Muscle of leg (tissue), 16 donors: ENCODE measurements at places on chromosomes 3 and 15. TPM values are rescaled to one million over a fixed set of nuclear protein-coding genes. Genes with fewer than 3 reads are reported as not detected.

DNA sequence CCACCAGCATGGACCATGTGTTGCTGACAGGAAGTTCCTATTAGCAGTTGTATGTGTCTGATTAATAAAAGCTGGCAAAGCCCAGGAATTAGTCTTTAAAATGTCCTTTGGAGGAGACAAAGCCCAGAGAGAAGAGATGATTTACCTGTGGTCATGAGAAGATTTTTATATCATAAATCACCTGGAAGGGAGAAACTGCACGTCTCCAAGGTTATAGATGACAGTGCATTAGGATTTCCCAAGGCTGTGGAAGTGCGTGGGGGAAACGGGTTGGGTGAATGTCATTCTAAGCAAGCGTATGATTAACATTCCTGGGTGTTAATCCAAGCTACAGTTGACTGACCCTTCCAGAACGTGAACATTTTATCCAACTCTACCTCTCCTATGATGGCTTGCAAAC lies 76.6 kb downstream of the SLC6A11 start:
- H3K27me3 ChIP-seq, result no peaks in the 10 kb centered on the region
- no peaks in the 10 kb centered on the region for H3K4me1 ChIP-seq
- H3K36me3 ChIP-seq, result no peaks in the 10 kb centered on the region
- H3K27ac ChIP-seq, result no peak overlapping the region
- DNase-seq, result no peak
- no peak overlapping the region for H3K4me3 ChIP-seq

DNA sequence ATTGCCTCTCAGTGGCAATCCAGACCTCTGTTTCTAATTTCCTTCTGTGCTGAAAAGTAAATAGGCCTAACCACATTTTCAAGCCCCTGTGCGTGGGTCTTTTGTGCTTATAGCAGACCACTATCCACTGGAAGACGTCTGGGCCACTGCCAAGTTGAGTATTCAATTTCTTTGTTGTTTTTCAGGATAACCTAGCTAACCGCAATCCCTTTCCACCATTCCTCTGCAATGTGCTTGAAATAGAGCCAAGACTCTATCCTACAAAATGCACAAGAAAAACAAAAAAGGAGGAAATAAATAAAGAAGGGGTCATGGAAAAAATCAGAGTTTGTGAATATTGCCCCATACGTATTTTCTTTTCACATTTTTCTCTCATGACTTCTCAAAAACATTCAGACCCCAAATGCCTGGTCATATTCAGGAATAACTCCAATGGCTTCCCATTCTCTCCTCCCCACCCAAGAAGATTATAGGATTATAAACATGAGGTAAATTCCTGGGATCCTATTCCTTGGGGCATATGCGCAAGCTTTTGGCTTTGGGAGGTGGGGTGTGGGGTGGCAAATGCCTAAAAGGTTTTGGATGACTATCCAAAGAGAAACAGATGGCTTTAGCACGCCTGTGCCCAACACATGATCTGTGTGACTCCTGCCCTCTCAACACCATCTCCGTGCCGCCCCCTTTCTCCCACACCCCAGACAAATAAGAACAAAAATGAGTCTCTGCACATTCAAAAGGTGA lies 217.9 kb upstream of the THBS1 start:
- H3K27ac ChIP-seq, result no peak overlapping the region
- H3K4me3 ChIP-seq, result no peak overlapping the region
- DNase-seq, result no peak
- no peaks in the 10 kb centered on the region for H3K36me3 ChIP-seq
- peaks cover 6% of the 10 kb centered on the region for H3K4me1 ChIP-seq

- H3K27me3 ChIP-seq, result no peaks in the 10 kb centered on the region
- no peak for DNase-seq
- no peak overlapping the region for H3K4me3 ChIP-seq
- H3K4me1 ChIP-seq, result no peaks in the 10 kb centered on the region
- H3K36me3 ChIP-seq, result no peaks in the 10 kb centered on the region
Observed at GRCh38 chr3:142638291-142638690, 42.1 kb downstream of the PLS1 start.

DNA sequence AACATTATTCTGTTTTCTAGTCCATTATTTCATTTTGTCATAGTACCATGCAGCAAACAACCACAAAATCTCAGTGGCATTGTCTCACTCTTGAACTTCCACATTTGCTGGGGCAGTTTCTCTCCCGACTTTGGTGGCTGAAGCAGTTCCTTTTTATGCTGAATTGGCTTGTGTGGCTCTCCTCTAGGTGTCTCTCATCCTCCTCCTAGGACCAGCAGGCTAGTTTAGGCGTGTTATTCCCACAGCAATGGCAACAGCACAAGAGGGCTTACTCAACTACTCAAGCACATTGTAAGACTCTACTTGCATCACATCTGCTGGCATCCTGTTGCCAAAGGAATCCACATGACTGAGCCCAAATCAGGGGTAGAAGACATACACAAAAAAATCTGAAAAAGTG lies 201.8 kb upstream of the KCNH8 start:
- no peaks in the 10 kb centered on the region for H3K4me1 ChIP-seq
- no peaks in the 10 kb centered on the region for H3K36me3 ChIP-seq
- no peak overlapping the region for H3K4me3 ChIP-seq

DNA sequence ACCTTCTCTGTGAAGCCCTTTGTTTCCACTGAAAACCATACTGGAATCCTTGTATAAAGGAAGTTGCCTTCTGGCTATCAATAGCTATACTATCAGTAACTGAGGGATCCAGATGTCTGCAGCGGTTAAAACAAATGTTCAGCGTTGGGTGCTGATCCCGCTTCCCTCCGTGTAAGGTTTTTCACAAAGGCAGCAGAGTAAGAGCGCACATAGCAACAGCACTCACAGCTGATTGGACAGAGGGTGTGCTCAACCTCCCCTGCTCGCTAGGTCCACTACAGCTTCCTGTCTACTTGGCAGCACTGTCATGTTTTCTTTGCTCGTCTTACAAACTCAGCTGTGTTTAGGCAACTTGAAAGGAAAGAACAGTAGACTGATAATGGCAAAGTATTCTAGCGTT lies 27.3 kb downstream of the ATOSA start:
- peak overlapping the region; percentile 28 for H3K4me3 ChIP-seq
- no peaks in the 10 kb centered on the region for H3K4me1 ChIP-seq
- DNase-seq, result peak; percentile 97
- peak overlapping the region; percentile 76 for H3K27ac ChIP-seq
- no peaks in the 10 kb centered on the region for H3K27me3 ChIP-seq

GRCh38 chr15:49045751-49046219 lies 461 bp downstream of the SECISBP2L start:
- peak; percentile 66 for DNase-seq
- no peaks in the 10 kb centered on the region for H3K27me3 ChIP-seq
- peak overlapping the region; percentile 89 for H3K27ac ChIP-seq
- H3K36me3 ChIP-seq, result no peaks in the 10 kb centered on the region
- H3K4me1 ChIP-seq, result peaks cover 2% of the 10 kb centered on the region

DNA sequence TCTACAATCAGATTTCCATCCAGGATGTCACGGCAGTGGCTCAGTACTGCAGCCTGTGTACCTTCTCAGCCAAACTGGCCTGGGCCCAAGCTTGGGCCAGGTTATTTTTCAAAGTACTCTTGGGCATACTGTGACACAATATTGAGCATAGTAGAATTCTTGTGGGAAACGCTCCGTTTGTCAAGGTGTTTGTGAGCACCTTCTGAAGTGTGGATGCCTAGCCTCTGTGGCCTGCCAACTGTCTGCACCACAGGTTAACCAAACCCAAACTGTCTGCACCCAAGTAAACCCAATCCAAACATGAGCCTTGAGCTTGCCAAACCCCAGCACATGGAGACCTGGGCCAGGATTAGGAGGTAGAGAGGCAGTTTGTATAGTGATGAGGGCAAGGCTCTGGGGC lies 25.4 kb downstream of the CTDSPL start:
- peaks cover 12% of the 10 kb centered on the region for H3K4me1 ChIP-seq
- no peak for DNase-seq

GRCh38 chr3:130386604-130387263 lies 41.3 kb downstream of the COL6A5 start:
- DNase-seq, result no peak
- no peaks in the 10 kb centered on the region for H3K27me3 ChIP-seq
- H3K36me3 ChIP-seq, result no peaks in the 10 kb centered on the region
- no peak overlapping the region for H3K4me3 ChIP-seq
- H3K27ac ChIP-seq, result no peak overlapping the region
- H3K4me1 ChIP-seq, result no peaks in the 10 kb centered on the region

The PRSS50 gene
- not detected for polyA plus RNA-seq

The ARHGAP31 gene
- polyA plus RNA-seq, result 11.3 TPM

The DUOX1 gene
- polyA plus RNA-seq, result 2.7 TPM

The ZNF662 gene
- polyA plus RNA-seq, result 19.8 TPM

The MEX3B gene
- 13.9 TPM for polyA plus RNA-seq

The DNASE1L3 gene
- polyA plus RNA-seq, result 1.3 TPM
